ENCODE measurements at places on chromosomes 5 and 9. TPM values are rescaled to one million over a fixed set of nuclear protein-coding genes. Genes with fewer than 3 reads are reported as not detected.

DNA sequence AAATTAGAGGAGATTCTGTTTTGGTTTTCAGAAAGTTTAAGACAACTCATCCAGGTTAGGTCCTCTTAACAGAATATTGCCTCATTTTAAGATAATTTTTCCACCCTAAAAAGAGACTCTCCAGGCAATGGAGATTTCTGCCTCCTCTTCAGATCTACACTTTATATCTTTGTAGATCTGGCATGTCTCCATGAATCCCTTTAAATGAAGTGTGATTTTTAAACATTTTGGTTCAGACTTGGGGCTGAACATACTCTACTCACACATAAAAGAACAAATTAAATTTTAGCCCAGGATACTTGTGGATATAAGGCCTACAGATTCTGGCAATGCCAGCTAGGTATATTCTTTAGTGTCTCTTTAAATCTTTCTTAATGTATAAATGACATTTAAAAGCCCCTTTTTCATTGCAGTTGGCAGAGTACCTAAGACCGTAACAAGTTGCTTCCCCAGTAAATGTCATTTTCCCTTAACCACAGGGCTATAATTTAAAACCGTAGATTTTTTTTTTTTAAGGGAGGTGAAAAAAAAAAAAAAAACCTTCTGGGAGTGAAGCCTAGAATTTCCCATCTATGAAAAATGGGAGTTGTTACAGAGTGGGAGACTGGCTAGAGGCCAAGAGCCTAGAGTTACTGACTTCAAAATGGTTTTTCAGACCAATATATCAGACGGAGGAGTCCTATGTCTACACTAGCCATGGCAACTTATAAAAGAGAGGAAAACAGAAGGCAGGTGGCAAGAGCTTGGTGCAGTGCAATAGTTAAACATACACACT, 207.8 kb upstream of the TARS1 start:
- no peak for DNase-seq

- no peak for DNase-seq
These were observed 36.5 kb upstream of the EGFL7 start for GRCh38 chr9:136626066-136626725.

DNA sequence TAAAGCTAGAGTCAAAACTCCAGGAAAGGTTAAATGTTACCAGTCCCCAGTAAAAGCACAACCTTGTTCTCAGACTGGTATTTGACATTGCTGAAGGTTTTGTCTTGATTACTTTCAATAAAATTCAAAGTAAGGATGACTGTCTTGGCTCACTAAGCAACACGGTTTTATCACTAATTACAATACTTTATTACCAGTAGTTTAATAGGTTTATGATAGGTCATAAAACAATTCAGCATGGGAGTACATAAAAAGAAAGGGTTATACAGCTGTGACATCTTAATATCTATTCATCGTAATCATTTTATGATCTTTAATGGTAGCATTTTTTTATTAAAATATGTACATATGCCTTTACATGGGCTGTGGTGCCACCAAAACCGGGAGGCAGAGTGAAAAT, 370.7 kb upstream of the IRX2 start:
- DNase-seq: no peak

LOX gene
- 16.2 TPM for total RNA-seq

DNA sequence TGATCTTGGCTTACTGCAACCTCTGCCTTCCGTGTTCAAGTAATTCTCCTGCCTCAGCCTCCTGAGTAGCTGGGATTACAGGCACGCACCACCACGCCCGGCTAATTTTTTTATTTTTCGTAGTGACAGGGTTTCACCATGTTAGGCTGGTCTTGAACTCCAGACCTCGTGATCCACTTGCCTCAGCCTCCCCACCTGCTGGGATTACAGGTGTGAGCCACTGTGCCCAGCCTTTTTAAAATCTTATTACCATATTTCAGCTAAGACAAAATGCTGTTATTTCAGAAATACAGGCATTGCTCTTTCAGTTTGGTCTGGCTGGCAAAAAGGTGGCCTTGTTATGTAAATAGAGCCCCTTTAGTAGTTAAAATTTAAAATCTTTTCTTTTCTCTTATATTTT, 46.9 kb upstream of the GLDC start:
- no peak for DNase-seq

- DNase-seq: no peak
These were observed 10.7 kb downstream of the GAPT start for GRCh38 chr5:58501778-58502417.

UAP1L1 gene
- total RNA-seq: 29.7 TPM

KCNV2 gene
- not detected for total RNA-seq

DNA sequence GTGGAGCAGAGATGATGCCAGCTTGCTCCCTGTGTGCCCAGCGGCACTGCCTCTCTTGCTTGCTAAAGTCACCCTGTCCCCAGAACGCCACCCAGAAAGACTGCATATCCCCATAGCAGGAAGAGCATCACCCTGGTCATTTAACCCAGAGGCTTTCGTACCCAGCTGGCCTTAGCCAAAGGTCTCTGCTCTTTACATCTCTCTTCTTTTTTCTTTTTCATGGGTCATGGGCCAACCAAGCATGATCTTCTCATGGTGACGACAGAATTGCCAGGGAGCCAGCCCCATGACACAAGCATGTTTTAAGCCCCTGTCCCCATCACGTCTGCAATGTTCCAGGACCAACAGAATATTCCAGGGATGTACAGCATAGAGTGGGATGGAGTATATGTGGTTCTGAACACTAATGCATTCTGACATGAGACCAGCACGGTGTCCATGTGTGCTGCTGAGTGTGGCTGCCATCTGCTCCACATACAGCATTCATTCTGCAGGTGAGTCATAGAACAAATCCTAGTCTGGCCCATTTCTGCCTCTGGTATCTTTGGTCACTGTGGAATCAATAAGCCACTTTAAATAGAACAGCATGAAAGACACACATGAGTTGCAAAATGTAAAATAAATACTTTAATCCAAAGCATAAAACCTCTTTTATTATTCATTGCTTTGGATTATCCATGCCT, 203.0 kb downstream of the MED10 start:
- DNase-seq: no peak

DNA sequence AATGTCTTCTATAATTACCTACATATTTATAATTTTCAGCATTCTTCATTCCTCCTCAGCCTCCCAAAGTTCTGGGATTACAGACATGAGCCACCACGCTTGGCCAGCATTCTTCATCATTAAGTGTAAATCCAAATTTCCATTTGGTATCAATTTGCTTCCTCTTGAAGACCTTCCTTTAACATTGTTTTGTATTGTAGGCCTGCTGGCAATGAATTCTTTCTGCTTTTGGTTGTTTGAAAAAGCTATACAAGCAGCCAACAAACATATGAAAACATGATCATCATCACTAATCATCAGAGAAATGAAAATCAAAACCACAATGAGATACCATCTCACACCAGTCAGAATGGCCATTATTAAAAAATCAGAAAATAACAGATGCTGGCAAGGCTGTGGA, 56.4 kb downstream of the GCNT4 start:
- DNase-seq: no peak

FRMD3 gene
- 9.7 TPM for total RNA-seq

DNA sequence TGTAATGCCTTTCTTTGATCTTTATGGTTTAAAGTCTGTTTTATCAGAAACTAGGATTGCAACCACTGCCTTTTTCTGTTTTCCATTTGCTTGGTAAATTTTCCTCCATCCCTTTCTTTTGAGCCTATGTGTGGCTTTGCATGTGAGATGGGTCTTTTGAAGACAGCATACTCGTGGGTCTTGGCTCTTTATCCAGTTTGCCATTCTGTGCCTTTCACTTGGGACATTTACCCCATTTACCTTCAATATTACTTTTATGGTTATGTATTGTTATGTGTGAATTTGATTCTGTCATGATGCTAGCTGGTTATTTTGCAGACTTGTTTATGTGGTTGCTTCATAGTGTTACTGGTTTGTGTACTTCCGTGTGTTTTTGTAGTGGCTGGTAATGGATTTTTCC, 59.2 kb downstream of the YTHDC2 start:
- DNase-seq: no peak

GRCh38 chr5:73170522-73170921, 2.5 kb upstream of the TMEM174 start:
- DNase-seq: no peak

DNA sequence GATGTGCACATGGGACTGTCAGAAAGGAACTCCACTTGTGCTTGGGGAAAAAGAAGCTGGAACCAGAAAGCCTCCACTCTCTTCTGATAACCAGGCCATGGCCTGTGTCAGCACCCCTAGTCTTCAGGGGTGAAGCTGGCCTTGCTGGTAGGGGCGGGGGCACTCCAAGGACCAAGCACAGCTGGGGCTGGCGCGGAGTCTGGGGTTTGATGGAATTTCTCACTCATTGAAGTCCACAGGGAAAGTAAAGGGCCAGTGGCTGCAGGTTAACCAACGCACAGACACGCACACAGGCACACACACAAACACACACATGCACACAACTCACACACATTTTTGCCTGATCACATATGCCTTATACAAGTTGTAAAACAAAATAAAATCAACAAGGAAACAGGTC, 1.6 kb upstream of the COL5A1 start:
- no peak for DNase-seq

GRCh38 chr9:70683841-70684240, 269.4 kb upstream of the KLF9 start:
- no peak for DNase-seq

- no peak for DNase-seq
These were observed 183.9 kb downstream of the GRIA1 start for GRCh38 chr5:153674356-153674755.

- no peak for DNase-seq
These were observed 279.0 kb downstream of the MLLT3 start for GRCh38 chr9:20343325-20343724.

NUTM2F gene
- total RNA-seq: not detected

CDH9 gene
- total RNA-seq: not detected

- no peak for DNase-seq
These were observed 408.4 kb downstream of the CCDC171 start for GRCh38 chr9:15961217-15961616.

DNA sequence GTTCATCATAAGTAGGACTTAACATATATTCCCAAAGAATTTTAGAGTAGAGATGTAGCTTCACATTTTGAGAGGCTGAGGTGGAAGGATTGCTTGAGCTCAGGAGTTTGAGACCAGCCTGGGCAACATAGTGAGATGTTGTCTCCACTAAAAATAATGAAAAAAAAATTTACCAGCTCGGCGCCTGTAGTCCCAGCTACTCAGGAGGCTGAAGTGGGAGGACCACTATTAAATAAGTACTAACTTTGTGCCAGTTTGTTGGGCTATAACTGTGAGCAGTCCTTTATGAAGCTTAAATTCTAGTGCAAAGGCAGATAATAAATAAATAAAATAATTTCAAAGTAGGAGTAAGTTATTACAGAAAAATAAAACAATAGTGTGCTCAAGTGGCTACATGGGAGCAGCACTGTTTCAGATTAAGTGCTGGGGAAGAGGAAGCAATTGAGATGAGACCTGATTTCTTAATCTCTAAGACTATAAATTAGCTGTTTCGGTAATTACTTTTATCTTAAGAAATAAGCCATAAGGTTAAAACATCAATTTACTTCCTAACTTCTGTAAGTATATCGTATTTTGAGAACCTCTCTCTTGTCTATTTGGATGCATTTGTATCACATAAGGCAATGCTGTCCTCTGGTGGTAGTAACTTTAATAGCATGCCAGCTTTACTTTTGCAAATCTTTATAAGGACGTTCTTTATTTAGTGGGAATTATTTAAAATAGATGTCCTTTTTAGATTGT, 98.9 kb downstream of the CSNK1G3 start:
- DNase-seq: no peak

All from lower lobe of right lung (tissue), 2 donors.